ENCODE measurements at places on chromosomes 11 and 22. TPM values are rescaled to one million over a fixed set of nuclear protein-coding genes. Genes with fewer than 3 reads are reported as not detected.

GRCh38 chr22:28328756-28329155 lies 350.9 kb downstream of the TTC28 start:
- no peaks in the 10 kb centered on the region for H3K36me3 ChIP-seq
- H3K4me3 ChIP-seq: no peak overlapping the region
- no peak overlapping the region for H3K27ac ChIP-seq
- no peak for DNase-seq
- peaks cover 34% of the 10 kb centered on the region for H3K4me1 ChIP-seq
- no peaks in the 10 kb centered on the region for H3K27me3 ChIP-seq

- H3K27me3 ChIP-seq: peaks cover 10% of the 10 kb centered on the region
- no peak for DNase-seq
- H3K4me1 ChIP-seq: no peaks in the 10 kb centered on the region
- H3K27ac ChIP-seq: no peak overlapping the region
- no peaks in the 10 kb centered on the region for H3K36me3 ChIP-seq
Observed at GRCh38 chr11:61495801-61496601, 12.5 kb upstream of the LRRC10B start.

DNA sequence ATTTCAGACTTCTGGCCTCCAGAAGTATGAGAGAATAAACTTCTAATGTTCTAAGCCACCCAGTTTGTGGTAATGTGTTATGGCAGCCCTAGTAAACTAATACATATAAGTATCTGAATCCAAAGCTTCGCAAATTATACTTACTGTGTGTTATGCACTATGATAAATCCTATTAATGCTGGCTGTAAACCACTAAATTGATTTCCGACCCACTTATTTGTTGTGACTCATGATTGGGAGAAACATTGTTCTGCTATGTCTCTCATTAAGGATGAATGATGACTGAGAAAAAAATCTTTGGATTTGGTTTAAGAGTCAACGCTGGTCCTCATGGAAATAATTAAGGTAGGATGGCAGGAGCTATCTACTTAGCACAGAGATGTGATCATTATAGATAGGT lies 62.0 kb downstream of the FZD4 start:
- H3K4me3 ChIP-seq: no peak overlapping the region
- H3K27ac ChIP-seq: no peak overlapping the region
- H3K36me3 ChIP-seq: no peaks in the 10 kb centered on the region

DNA sequence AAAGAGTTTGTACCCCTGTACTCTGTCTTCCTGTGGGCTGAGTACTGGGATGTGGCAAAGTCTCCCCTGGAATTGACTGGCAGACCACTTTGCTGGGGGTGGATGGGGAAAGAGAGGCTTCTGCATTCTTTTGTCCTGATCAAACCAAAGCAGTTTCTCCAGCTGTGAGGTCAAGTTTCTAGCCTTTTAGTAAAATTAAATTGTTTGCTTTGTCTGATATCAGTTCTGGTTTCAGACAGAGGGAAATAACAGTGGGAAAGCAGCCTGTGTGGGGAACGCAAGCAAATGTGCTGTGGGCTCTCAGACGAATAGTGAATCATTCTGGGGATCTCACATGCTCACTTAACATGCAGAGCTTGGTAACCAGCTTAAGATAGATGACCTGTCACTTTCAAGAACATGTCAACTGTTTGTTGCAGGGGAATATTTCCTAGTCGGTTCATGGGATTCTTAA lies 151.6 kb downstream of the FAT3 start:
- peaks cover 41% of the 10 kb centered on the region for H3K4me1 ChIP-seq
- no peak overlapping the region for H3K4me3 ChIP-seq
- H3K27ac ChIP-seq: peak overlapping the region; percentile 24
- no peaks in the 10 kb centered on the region for H3K27me3 ChIP-seq
- DNase-seq: no peak

DNA sequence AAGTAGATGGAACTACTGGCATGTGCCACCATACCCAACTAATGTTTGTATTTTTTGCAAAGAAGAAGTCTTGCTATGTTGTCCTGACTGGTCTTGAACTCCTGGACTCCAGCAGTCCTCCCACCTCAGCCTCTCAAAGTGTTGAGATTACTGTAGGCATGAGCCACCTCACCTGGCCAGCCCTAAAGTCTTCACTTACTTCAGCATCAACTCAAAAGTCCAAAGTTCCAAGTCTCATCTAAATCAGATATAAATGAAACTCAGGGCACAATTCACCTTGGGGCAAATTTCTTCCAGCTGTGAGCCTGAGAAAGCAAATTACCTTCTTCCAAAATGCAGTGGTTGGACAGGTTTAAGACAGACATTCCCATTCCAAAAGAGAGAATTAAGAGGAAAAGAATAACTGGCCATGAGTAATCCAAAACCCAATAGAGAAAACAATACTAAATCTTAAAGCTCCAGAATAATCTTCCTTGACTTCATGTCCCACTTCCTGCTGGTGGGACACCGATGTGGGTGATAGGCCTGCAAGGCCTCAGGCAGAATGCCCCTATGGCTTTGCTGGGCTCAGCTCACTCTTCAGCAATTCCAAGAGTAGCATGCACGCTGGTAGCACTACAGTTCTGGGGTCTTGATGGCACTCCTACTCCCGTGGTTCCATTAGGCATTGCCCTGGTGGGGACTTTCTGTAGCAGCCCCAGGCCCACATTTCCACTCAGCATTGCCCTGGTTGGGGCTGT lies 50.3 kb downstream of the TUG1 start:
- no peaks in the 10 kb centered on the region for H3K4me1 ChIP-seq
- no peak overlapping the region for H3K4me3 ChIP-seq
- DNase-seq: no peak
- H3K27me3 ChIP-seq: peaks cover 6% of the 10 kb centered on the region
- no peaks in the 10 kb centered on the region for H3K36me3 ChIP-seq

DNA sequence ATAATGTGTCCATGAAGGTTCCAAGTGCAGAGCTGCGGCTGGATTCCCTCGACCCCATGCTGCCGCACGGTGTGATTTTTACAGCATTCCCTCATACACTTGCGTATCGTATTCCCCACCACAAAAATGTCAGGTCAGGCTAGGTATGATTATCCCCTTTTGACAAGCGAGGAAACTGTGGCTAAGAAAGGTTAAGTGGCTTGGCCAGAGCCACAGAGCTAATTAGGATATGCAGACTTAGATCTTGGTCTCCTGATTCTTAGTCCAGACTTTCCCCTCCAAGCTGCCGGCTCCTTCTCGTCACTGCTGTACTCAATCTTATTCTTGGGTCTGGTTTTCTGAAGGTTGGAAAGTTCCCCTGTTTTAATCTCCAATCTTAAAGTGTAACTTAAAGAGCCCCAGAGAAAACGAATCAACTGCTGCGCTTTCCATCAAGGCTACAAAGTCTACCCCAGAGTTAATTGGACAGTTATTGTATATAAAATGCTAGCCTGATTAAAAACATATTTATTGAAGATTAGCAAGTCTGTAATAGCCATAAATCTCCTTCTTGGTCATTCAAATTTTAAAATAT lies 176.6 kb downstream of the ADAMTS15 start:
- H3K36me3 ChIP-seq: peaks cover 2% of the 10 kb centered on the region
- peaks cover 41% of the 10 kb centered on the region for H3K4me1 ChIP-seq
- no peaks in the 10 kb centered on the region for H3K27me3 ChIP-seq
- no peak for DNase-seq

DNA sequence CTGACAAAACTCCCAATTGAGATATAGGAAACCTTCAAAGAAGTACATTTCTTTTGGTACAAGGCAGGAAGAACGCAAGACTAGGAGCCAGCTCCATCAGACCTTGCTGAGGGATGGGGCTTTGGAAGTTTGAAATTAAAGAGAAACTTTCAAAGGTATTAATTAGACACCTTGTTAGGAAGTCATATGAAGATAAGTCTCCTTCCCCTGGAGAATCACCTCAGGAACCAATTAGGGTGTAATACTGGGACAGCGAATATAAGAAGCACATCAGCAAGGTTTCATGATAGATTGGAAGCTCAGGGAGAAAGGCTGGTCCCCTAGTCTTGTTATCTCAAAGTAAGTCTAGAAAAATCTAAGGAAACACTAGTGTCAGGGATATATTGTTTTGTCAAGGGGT lies at the start of gene OR9Q2:
TSS of gene OR9Q2 (plus strand) at position 301 of the 400 bp plus-strand sequence. CDS start 1,421 bp downstream, outside the sequence.
- no peaks in the 10 kb centered on the region for H3K4me1 ChIP-seq
- H3K27me3 ChIP-seq: no peaks in the 10 kb centered on the region
- H3K4me3 ChIP-seq: no peak within 1 kb of the TSS

DNA sequence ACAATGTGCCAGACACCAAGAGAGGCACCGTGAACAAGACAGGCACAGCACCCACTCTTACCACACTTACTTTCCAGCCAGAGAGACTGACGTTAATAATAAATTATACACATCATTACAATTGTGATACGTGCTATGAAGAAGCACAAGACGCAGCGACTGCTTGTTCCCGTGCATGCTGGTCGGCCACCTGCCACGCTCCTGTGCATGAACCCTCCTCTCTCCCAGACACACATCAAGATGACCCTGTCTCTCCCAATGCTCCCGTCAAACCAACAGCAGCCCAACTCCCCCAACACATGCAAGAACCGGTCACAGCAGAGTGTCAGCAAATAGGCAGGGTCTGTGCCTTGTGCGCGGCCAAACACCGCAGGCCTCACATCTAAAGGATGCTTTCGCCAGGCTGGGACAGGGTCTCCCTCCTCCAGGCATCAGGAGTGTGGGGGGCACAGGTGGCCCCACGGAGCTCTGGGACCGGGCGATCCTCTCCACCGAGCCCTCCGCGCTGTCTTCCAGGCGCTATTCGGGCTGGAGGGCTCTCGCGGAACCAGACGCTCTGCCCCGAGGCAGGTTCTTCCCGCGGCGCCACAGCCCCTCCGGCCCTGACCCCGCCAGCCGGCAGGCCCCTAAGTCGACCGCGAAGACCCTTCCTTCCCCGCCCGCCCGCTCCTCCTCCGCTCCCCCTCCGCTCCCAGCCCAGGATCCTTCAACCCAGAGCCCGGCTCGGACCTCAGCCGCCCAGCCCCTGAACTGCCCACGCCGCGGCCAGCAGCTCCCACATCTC lies 533 bp downstream of the SERGEF start:
- H3K4me3 ChIP-seq: peak overlapping the region; percentile 98
- H3K4me1 ChIP-seq: peaks cover 18% of the 10 kb centered on the region
- H3K27ac ChIP-seq: peak overlapping the region; percentile 70
- no peak for DNase-seq
- peaks cover 21% of the 10 kb centered on the region for H3K27me3 ChIP-seq

- no peaks in the 10 kb centered on the region for H3K36me3 ChIP-seq
- H3K4me1 ChIP-seq: peaks cover 3% of the 10 kb centered on the region
- H3K27me3 ChIP-seq: peaks cover 2% of the 10 kb centered on the region
- no peak overlapping the region for H3K4me3 ChIP-seq
Observed at GRCh38 chr22:25076336-25076735, 123.3 kb upstream of the CRYBB3 start.

DNA sequence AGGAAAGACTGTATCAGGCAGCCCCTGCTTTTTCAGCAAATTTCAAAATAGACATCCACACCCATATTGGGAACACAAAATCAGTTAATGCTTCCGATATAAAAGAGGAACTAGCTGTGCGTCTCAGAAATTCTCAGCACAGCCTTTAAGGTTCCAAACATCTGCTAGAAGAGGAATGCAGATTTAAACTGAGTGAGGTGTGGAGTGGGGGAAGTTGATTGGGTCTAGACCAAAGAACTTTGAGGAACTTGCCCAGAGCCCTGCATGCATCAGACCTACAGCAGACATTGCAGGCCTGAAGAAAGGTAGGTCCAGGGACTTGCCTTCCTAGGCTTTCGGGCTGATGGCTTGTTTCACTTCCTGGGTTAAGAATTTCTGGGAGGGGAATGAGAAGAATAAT lies at the start of gene MS4A4A:
TSS of gene MS4A4A (plus strand) at position 255 of the 400 bp plus-strand sequence. CDS start at position 265, 10 bp downstream.
- H3K27ac ChIP-seq: no peak within 1 kb of the TSS
- H3K4me3 ChIP-seq: no peak within 1 kb of the TSS

DNA sequence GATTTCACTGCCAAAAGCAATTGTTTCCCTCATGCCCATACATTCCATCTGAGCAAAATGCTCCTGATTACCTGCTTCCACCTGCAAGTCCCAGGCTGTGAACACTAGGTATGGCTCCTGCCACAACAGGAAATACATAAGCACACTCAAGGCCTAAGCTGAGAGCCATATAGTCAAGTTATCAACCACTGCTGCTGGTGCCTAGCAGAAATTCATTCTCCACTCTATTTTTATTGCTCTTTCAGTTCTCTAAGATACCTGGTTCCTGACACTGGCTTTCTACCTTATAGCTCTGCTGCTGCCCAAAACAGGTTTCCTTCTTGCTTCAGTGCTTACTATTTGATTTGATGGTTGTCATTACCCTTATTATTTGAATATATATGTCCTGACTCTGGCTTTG lies 31.6 kb downstream of the SLC36A4 start:
- no peak overlapping the region for H3K4me3 ChIP-seq
- H3K27me3 ChIP-seq: no peaks in the 10 kb centered on the region
- H3K27ac ChIP-seq: no peak overlapping the region
- H3K36me3 ChIP-seq: peaks cover 15% of the 10 kb centered on the region
- H3K4me1 ChIP-seq: peaks cover 12% of the 10 kb centered on the region
- DNase-seq: no peak

Gene OLFML1
- total RNA-seq: 59.7 TPM

Gene PDE2A
- not detected for total RNA-seq

Gene FADS2
- total RNA-seq: 207 TPM

Gene OR52N4
- not detected for total RNA-seq

Gene OR51B4
- not detected for total RNA-seq

Gene ASPHD2
- 4.9 TPM for total RNA-seq

Gene PKNOX2
- 89.3 TPM for total RNA-seq

Gene IMMP1L
- total RNA-seq: 19.8 TPM
